ENCODE measurements at places on chromosomes 12 and 14.

DNA sequence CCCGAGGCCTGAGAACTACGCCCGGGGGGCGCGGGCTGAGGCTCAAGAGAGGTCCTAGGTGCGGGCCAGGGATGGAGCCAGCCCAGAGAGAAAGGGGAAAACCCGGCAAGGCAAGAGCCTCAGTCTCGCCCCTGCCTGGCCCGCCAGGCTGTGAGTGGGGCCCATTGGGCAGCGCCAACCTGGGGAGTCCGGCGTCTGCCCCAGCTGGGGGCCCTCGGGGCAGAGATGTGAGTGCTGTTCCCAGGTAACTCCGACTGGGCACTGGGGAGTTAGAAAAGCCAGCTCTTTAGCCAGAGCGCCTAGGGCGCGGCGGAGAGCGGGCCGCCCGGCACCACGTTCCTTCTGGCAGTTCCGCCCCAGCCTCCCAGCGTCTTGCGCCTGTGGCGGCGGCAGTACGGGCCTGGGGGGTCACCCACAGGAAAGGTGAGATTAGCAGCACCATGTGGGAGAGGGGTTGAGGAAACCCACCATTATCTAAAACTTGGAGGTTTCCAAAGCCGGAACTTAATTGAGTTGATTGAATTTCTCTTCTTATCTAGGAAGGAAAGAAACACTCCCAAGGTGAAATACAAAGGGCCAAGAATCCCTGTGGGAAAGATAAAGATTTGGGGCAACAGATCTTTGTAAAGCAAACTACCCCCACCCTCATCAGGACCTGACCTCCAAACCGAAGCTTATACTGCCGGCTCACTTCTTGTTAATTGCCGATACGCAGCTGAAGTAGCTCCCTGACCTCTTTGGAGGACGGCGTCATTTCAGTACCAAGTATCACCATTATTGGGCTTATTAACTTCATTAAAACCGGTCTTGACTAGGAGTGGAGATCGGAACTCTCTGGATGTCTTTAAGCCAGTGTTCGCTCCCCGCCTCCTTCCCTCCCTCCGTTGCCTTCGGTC lies 11.6 kb downstream of the OTX2 start:
- no peak for DNase-seq

- DNase-seq = no peak
Observed at GRCh38 chr14:101851736-101852405, 90.4 kb downstream of the PPP2R5C start.

DNA sequence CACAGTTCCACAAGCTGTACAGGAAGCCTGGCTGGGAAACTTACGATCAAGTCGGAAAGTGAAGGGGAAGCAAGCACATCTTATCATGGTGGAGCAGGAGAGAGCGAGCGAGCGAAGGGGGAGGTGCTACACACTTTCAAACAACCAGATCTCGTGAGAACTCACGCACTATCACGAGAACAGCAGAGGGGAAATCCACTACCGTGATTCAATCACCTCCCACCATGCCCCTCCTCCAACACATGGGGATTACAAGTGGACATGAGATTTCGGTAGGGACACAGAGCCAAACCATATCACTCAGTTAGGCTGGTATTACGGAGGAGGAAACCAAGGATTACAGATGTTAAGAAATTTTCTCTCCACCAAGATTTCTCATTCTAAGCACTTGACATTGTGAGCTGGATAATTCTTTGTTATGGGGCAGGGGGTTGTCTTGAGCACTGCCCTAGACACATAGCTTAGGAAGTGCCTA lies 262.0 kb upstream of the G2E3 start:
- peak; percentile 30 for DNase-seq

GRCh38 chr14:40599725-40600124 lies 1007.0 kb upstream of the LRFN5 start:
- DNase-seq = no peak

GRCh38 chr12:39620659-39621658 lies 1.4 kb upstream of the ABCD2 start:
- DNase-seq = peak; percentile 81

Data from activated CD4-positive, alpha-beta memory T cell treated with anti-CD3 and anti-CD28 coated beads for 36 hours (primary cell).